GM12891 (cell line): ENCODE measurements at places on chromosomes 11 and 22.

DNA sequence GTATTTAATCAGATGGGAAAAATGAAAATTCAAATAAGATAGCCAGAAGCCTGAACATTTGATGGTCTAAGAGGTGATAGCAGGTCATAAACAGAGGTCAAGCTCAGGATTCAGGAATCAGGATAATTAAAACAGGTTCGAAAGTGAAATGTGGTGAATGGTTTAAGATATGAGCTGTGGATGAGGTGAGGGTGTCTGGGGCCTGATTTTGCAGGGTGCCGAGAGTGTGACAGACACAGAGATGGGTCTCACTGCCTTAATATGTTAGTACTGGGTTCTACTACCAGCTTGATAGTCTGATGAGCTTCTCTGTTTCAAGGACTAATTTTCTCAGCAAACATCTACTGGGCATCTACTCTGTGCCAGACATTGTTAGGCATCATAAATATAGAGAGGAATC is 19.9 kb upstream of the EMSY start:
- no peak for DNase-seq

DNA sequence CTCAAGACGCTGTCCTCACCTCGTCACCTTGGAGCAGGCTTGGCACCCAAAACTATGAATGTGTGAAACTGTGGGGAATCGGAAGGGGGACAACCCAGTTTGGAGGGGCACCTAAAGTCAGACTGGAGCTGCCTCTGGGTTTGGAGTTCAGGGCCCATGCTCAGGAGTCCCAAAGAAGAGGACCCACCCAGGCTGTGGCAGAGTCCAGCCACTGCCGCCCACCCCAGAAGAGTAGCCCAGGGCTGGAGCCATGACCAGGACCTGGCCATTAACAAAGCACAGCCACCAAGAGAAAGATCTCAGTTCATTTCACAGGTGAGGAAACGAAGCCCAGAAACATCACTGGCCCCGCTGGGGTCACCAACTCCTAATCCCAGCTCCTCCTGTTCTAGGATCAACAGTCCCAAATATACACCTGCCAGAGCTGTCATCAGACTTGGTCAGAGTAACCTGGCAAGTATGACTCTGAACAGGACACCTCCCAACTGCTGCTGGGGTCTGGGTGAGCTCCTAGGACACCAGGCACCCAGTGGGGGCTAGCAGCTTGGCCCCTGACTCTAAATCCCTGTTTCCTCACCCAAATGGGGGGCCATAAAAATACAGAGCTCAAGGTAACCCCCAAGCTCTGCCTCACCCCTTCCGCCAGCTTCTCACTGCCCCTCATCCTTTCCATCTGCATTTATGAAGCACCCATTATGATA is 2.7 kb downstream of the RAB3IL1 start:
- peak; percentile 6 for DNase-seq

- DNase-seq = no peak
These were observed 15.8 kb upstream of the SLCO2B1 start for GRCh38 chr11:75135021-75135650.

DNA sequence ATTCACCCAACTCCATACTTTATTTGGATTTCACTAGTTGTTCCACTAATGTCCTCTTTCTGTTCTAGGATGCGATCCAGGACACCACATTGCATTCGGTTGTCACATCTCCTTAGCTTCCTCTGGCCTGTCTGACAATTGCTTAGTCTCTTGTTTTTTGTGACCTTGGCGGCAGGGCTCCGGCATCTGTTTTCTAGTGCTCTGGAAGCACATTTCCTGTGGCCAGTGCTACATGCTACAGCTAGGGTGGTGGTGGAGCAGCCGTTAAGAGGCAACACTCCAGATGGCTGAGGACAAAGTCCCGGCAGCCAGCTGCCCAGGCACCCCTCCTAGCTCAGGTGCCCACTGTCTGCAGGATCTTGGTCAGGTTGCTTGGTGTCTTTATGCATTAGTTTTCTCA is 6.8 kb downstream of the STX3 start:
- DNase-seq = no peak

- peak; percentile 29 for DNase-seq
These were observed 1.6 kb downstream of the PKNOX2 start for GRCh38 chr11:125165843-125166763.

DNA sequence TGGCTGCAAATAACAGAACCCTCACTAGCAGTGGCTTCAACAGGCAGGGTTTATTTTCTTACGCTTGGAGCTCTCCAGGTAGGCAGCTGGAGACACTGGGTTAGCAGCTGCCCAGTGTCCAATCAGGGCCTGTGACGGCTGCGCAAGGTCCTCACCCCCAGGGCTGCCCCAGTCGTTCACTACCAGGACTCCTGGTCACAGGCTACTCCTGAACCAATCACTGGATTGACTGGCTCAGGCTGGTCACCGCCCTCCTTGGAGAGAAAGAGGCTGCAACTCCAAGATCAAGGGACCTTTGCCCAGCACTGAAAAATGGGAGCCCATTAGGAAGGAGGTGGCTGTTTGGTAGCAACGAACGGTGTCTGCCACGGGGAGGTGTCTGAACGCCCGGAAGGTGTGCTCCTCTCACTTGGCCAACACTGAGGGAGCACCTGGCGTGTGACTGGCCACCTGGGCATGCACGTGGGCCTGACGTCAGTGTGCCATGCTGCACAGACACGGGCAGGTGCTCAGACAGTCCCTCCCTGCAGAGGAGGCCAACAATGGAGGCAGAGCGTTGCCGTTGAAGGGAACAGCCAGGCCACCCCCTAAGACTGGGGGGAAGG is 5.1 kb downstream of the ARSA start:
- DNase-seq = no peak
